ENCODE measurements at places on chromosomes 7 and 10.

- no peak for DNase-seq
Observed at GRCh38 chr7:158733775-158734494, 29.3 kb upstream of the NCAPG2 start.

DNA sequence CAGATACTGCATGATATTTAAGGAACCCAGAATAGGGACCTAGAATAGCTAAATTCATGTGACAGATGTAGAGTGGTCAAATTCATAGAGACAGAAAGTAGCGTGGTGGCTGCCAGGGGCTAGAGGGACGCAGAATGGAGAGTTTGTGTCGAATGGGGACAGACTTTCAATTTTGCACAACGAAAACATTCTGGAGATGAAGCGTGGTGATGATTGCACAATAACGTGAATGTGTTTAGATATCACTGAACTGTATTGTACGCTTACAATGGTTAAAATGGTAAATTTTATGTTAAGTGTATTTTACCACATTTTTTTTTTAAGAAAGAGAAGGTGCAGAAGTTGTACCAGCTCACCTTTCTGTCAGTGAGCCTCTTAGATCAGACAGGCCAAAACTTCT is 137.8 kb upstream of the TNS3 start:
- no peak for DNase-seq

DNA sequence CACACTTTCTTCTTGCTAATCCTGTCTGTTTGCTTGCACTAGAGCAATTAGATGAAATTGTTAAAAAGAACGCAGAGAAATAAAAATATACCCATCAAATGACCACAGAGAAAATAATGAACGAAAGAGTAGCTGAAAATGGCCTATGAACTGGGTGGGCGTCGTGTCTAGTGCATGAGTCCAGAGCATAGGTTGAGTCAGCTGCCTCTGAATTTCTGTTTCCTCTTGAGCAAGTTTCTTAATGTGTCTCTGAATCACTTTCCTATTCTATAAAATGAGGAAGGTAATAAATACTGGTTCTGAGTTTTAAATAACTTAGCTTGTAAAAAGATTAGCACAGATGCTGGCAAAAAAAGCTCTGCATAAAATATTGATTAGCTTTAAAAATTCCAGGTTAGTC is 75.0 kb downstream of the POM121L12 start:
- DNase-seq = no peak

DNA sequence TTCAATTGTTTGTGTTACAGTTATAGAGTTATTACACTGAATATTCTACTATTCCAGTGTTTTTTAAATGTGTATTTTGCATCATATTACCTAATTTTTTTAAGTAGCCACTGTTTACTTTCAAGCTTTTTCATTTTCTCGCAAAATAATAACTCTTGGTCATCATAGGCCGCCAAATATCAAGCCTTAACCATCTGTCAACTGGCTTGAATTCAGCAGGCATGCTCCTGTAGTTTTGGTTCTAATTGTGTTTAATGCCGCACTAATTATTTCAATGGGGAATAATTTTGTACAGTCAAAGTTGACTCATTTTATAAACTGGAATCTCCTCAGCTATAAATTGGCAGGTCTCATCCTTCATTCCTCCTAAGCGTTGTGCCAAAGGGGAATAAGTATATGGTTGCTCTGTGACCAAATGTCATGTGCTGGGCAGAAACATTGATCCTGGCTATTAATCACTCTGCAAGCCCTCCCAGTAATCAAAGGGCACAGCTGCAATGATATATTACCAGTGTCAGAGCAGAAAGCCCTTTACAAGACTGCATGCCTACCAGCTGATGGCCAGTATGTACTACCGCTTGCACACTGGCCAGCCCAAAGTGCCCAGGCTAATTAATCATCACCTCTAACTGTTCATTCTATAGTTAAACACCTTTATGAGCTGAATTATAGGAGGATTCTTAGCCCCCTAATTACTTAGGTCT is 74.8 kb downstream of the SKAP2 start:
- DNase-seq = no peak

GRCh38 chr7:150848111-150848510 is 4.2 kb upstream of the AOC1 start:
- DNase-seq = no peak

DNA sequence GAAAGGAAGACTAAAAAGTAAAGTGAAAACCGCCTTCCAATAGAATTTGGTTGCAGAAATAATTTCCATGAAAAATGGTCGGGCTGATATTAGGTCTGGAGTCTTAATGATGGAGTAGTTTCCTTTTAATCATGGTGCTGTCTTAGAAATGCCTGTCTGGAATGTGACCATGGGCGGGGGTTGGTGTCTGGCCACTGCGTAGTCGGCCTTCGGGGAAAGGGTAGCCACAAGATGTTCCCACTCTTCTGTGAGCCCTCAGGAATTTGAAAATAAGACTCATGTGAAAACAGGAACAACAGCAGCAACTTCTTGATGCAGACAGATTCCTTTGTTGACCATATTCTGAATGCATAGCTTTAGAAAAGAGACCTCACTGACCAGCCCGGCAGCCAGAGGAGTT is 176.8 kb downstream of the KIAA1217 start:
- no peak for DNase-seq

DNA sequence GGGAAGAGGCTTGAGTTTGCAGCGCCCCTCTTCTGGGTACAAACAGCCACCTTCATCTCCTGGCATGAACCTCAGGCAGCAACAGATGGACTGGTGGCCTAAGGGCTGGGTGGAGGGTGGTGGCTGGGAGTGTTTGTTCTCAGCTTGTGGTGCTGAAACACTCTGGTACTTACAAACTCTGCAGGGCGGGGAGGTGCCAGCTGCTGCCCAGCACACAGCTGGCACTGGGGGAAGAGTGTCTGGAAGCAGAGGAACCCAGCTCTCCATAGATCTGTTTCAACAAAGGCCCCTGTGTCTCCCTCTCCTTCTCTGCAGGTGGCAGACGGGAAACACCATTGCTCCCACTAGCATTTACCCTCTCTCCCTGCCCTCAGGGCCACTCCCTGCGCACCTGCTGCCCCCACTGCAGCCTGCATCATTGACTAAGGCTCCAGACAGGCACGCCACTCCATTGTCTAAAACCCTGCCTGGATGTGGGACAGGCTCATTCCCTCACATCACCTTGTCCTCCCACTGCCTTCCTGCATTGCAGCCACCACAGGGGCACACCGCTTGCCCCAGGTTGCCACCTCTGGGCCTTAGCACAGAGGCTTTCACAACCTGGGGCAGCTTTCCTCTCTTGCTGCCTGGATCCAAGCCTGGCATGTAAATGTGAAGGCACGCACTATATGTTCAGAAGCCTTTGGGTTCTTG is 6.5 kb downstream of the ARHGAP22 start:
- DNase-seq = no peak

DNA sequence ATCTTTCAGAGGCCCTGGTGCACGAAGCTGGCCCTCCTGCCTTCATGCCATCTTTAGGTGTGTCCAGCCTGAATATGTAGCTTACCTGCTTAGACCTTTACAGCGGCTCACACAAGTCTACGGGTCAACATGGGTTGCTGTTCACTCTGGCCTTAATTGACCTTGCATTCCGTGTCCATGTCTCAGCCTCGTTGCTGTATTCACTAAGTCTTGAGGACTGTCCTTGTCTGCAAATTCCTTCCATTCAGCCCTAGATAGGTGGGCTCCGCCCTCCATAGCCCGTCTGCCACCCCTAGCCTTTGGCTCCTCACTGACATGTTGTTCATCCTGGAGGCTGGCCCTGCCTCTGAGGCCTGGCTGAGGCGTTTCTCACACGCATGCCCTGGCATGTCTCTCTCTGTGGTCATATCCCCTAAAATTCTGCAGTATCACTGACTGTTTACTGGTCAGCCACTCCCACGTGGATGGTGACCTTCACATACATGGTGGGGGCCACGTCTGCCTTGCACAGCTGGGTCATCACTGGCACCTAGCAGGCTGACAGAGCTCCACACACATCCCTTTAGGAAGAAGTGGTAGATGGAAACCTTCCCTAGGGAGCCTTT is 394.1 kb upstream of the MKI67 start:
- no peak for DNase-seq

DNA sequence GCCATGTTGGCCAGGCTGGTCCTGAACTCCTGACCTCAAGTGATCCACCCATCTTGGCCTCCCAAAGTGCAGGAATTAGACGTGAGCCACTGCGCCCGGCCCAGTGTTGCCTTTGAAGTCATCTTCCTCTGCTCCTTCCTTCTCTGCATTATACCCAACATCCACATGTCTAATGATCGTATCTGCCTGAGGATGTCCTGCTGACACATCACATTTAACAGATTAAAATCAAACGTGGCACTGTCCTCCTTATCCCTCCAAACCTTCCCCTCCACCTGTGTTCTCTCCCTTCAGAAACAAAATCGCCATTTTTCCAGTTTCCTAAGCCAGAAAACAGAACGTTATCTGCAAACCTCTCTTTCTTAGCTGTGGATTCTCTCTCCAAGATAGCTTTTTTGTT is 8.4 kb upstream of the SDK1 start:
- DNase-seq = no peak

DNA sequence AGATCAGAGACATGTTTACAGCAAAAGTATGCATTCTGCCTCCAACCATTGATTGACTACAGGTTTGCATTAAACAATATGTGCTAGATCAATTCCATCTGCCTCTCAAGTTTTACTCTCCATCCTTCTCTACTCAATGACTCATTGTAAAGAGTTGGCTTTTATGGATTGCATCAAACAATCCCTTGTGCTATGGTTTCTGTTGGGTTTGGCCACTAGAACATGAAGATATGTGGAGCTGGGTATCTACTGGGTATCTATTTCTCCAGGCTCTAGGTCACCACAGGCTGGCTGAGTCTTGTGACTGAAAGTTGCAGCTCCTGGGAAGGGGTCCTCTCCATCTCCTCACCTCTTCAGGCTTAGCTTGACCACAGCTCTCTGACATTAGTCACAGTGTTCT is 204.7 kb downstream of the DGKI start:
- DNase-seq = no peak

- no peak for DNase-seq
Observed at GRCh38 chr10:45582386-45582781, 90.2 kb downstream of the ZFAND4 start.

- no peak for DNase-seq
Observed at GRCh38 chr7:35697414-35698175, 2.7 kb upstream of the HERPUD2 start.

- no peak for DNase-seq
Observed at GRCh38 chr10:78247266-78247665, 213.6 kb downstream of the RPS24 start.

DNA sequence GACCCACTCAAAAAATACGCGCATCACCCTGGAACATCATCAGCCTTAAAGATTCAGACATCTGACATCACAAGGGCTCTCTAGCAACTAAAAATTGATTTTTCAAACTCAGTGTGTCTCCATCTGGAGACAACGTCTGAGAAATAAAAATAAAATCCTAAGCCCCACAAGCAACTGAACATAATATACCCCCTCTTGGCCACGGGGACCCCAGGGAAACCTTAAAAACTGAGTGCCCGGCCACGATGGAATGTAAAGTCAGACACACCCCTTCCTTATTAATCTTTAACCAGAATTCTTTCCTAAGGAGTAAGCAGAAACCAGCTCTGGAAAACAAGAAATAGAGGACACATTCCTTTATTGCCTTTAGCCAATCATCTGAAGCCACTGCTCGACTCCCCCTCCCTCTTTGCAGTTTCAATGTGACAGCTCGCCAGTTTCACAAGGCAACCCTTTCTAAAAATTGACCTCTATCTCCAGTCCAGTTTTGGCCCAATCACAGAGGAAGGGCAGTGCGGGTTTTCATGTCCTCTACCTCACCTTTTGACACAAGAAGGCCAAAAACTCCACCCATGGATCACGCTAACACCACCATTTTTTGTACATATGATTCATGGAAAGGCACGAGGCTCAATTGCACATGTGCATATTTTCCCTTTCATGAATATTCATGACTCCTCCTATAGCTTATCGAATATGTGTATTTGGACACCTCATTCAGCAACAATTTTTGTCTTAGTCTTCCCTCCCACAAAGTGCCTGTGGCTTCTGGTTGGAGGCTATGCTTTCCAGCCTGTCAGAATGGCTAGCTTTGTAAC is 24.2 kb downstream of the IFIT3 start:
- DNase-seq = peak; percentile 24

DNA sequence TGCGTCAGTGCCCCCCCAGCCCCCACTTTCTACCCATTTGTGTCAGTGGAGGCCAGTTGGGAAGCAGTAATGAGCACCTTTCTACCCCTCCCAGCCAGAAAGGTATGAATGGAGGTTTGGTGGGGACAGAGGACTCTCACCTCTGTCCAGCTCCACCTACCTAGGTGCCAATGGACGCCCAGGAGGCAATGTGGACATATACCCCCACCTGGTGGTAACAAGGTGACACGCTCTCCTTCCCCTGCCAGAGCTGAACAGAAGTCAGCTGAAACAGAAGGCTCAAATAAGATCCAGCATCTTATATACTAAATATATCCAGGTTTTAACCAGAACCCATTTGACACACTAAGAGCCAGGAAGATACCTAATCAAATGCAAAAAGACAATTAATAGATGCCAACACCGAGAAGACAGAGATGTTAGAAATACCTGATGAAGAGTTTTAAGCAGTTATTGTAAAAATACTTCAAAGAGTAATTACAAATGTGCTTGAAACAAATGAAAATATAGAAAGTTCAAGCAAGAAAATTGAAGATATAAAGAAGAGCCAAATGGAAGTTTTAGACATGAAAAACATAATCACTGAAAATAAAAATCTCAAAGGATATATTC is 18.4 kb upstream of the SORCS3 start:
- no peak for DNase-seq

DNA sequence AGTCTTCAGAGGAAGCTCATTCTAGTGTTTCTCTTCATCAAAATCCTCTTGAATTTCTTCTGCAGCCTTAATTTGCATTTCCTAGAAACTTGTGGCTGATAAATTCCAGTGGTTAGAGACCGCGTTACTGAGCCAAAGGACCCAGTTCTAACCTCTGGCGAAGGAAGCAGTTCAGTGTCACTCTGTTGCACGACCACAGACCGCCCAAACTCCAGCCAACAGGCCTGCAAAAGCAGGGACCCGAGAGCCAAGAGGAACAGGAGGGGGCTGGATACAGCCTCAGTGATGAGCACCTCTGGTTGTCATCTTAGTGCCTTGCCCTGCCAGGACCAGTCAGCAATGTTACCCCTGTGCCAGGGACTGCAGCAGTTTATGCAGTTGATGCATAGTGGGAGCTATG is 70.0 kb downstream of the AFAP1L2 start:
- no peak for DNase-seq

- no peak for DNase-seq
Observed at GRCh38 chr7:23115991-23116390, 10.4 kb downstream of the KLHL7 start.
